ENCODE measurements at places on chromosomes 5 and 9. TPM values are rescaled to one million over a fixed set of nuclear protein-coding genes. Genes with fewer than 3 reads are reported as not detected.

The THBS4 gene
- total RNA-seq, result 51.4 TPM

The CHSY3 gene
- 0.85 TPM for total RNA-seq

The KLF9 gene
- 52.8 TPM for total RNA-seq

The TLX3 gene
- total RNA-seq, result not detected

The LCN12 gene
- 7.8 TPM for total RNA-seq

The NTRK2 gene
- total RNA-seq, result 3.8 TPM

The DHFR gene
- total RNA-seq, result 8.4 TPM

The INSL4 gene
- total RNA-seq, result not detected

- DNase-seq, result no peak
Observed at GRCh38 chr5:63686938-63687337, 275.3 kb downstream of the HTR1A start.

DNA sequence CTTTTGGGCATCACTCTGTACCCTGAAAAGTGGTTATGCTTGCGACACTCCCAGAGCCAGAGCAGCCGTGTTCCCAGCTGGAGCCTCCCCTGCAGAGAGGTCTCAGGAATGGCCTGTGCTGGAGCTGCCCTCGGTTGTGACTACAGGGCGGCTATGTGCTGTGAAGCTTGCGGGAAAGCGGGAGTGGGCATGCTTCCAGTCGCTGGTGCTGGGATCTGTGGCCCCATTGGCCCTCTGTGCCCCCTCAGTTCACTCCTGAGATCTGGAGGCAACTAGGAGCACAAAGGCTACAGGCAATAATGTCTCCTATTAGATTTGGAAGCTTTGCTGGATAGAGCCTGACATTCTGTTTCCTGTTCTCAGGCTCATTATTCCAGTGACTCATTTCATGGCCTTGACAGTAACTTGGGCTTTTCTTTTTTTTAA is 56.9 kb downstream of the GPR107 start:
- no peak for DNase-seq

DNA sequence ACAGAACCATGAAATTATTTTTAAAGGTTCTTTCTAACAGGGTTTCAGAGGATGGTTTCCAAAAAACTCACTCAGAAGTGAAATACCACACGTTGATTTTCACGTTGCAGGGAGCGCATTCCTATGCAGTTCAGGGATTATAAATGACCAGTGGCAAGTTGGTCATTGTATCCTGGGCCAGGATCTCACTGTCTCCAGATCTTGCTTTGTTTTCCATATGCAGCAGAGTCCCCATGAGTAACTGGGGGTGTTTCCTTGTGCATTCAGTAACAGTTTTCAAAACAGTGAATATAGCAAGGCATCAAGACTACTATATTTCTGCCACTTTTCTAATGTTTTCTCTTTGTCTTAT is 1064.9 kb upstream of the DMAC1 start:
- DNase-seq, result no peak

DNA sequence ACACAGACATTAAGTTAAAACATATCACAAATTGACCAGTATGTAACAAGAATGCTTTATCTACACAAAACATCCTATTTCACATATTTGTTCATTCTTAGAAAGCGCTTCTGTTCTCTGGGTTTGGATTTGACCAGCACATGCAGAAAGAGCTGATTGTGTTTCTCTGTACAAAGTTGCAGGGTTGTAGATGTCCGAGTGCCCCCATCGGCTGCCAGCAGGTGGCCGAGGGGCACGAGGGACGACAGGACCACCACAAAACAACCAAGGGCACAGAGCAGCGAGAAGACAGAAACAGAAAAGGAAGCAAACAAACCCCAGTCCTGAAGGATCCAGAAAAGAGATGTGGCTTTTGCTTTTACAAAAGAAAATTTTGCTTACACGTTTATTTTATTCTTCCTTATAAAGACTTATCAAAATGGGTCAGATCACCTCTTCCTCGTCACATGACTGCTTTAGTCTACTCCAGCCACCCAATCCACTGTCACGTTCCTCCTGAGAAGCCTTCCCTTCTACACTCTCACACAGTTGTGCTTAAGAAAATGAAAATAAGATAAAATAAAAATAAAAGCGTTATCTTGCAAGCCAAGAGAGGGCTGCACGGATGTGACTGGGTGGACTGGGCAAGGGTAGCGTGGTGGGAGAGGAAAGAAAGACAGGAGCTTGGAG is 9.5 kb downstream of the OTP start:
- DNase-seq, result no peak

DNA sequence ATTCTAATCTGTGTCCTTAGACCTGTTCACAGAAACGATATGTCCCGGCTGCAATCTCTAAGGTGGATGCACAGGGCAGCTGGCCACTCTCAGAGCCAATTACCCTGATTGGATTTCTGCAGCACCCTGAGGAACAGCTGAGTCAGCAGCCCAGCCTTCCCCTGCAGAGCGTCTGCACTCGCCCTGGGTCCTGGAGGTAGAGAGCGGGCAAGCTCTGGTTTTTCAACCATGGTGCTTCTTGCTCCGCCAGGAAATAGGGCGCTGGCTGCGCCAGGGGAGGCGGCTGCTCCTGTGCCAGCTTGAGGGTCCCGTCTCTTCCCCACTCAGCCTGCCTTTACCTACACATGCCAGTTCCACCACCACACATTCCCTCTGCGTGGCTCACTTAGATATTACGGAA is 19.2 kb downstream of the NDUFS6 start:
- no peak for DNase-seq

DNA sequence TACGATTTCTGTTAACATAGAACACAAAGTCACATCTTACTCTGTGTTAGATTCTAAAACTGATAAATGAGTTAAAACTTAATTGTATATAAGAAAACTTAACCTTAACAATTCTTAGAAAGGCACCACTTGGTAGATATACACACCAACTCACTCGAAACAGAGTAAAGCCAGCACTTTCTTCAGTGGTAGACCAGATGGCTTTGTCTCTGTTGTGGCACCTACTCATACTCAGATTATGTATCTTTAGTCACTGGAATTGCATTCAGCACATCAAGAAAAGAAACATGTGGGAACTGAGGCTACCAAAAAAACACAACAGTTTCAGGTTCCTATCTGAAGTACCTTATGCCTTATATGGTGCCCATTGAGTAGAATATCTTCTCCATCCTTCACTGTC is 192.5 kb downstream of the ZNF608 start:
- no peak for DNase-seq

- DNase-seq, result no peak
Observed at GRCh38 chr5:41637424-41637823, 127.0 kb upstream of the PLCXD3 start.

- peak; percentile 23 for DNase-seq
Observed at GRCh38 chr5:157744051-157745011, 819 bp downstream of the LSM11 start.

GRCh38 chr9:75152416-75152815 is 64.1 kb downstream of the OSTF1 start:
- DNase-seq, result no peak

DNA sequence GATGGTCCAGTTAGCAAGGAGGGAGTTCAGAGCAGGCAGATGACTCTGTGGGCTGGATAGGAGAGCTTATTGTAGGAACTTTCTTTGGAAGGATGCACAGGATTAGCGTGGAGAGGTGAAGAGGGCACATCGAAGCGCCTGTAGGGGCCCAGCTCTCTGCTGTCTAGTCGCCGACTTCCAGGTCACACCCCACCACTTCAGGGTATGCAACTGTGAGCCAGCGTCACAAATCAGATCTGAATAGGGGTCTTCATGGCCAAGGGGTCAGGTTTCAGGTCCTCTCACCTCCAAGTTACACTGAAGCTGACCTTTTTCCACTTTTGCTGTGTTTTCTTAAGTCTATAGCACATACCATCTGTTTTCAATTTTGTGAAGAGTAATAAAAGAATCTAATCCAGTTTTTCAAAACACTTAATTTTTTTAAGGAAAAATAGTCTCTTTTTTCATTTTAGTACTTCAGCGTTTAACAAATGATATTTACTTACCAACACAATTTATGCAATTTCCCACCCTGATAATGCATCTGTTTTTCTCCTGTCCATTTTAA is 364.2 kb upstream of the CLINT1 start:
- no peak for DNase-seq

DNA sequence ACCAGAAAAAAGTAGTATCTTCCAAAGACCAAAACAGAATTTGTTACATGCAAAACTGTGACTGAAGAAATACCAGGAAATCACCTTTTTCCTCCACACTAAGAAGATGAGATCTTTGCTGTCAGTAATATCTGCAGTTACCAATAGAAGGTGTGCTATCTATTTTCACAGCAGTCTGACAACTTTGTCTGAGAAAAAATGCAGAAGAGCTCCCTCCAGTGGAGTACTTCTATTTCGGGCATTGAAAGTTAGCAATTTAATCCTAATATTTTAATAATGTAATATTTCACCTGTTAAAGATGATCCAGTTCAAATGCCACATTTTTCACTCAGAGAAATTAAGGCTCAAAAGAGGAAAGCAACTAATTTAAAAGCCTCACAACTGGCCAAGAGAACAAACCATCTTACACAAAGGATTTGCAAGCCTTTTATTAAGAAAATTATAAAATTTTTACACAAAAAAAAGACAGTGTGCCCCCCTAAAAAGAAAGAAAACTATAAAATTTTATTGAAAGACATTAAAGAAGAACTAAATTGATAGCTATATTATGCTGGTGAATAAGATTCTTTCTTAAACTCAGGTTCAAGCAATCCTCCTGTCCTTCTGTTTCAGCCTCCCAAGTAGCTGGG is 50.6 kb downstream of the DEPDC1B start:
- no peak for DNase-seq

GRCh38 chr9:120263836-120264235 is 316.1 kb downstream of the CDK5RAP2 start:
- no peak for DNase-seq

- peak; percentile 23 for DNase-seq
Observed at GRCh38 chr9:2857564-2858198, 13.8 kb upstream of the PUM3 start.

DNA sequence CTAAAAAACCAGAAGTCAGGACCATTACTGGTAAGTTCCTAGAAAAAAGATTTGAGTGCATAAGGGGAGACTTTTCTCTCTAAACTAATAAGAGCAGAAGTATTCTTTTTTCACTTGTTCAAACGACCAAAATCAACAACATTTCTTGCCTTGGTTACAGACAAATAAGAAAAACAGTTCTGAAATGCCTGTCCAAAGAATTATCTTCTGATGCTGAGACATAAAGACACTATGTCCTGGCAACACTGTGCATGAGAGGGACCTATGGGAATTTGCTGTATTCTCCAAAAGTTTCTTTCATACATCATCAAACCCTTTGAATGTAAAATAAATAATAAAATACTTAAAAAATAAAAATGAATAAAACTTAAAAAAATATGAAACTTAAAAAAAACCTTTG is 50.4 kb downstream of the ZNF474 start:
- DNase-seq, result no peak

DNA sequence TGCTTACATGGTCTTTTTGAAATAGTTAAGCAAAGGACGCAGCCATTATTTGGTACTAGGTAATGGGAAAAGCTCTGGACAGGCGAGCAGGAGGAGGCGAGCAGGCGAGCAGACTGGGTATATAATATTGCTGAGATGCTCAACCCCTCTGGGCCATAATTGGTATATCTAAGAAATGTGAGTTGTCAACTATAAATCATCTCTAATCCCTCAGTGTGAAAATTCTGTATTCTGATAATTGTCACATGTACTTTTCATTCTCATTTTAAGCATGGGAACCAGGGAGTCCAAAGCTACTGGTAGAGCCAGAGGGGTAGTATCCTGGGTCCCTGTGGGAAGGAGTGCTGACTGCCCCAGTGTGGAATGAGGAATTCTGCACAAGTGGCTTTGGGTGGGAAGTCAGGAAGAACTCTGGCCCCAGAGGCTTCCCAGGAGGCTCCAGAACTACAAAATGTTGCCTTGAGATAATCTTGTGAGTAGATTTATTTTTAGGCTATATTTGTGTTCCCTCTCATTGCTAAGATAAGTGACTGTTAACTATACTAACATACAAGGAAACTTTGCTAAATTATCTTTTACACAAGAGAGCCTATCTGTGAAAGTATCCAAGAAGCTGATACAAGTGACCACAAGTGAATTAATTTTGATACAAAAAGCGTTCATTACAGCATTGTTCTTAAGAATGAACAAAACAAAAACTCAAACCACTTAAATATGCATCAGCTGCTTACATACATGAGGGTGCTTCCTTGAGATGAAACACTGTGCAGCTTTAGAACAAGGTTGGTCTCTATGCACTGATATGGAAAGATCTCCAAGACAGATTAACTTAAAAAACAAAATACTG is 70.5 kb upstream of the TNFAIP8 start:
- peak; percentile 23 for DNase-seq

DNA sequence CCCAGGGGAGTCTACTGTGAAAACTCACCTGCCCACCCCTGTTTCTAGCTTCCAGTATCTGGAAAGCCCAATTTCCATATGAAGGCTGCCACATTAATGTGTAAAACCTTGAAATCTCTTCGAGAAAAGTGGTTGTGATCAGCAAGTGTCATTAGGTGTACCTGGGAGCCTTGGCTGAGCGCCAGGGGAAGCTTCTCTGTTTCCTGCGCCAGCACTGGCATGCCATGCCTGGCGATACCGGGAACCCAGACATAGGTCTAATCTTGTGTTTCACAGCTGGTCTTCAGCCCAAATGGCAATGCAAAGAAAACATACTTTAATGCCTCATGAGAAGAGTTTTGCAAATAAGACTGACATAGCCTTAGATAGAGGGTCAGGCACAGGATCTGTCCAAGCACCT is 101.6 kb downstream of the TENT4A start:
- DNase-seq, result no peak

- no peak for DNase-seq
Observed at GRCh38 chr9:20084125-20084524, 295.3 kb upstream of the SLC24A2 start.
